ENCODE measurements at places on chromosomes 11 and 22.

DNA sequence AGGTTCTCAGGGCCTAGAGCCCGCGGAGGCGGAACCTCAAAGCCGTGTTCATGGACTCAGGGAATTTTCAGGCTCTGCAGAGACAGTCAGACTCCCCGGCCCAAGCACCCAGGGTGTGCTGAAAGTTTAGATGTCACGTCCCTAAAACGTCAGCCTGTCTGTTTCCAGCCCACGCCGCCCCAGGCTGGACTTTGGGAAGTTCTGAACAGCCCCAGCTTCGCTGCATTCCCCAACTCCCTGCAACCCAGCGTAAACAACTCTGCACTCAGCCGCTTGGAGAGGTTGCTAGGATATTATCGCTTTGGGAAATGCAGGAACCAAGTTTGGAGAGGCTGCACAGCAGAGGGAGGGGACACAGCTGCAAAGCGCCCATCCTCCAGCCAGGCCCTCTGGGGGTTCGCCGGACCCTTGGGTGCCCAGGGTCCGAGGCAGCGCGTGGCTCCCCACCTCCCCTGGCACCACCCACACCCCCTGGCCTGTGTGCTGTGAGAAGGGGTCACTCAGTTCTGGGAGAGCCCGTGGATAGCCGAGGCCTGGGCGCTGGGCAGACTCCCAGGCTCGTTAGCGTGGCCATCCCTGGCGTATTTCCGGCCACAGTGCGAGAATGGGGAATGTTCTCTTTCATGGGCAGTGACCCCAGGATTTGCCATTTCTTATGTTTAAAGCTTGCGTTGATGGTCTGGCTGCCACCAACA is 120.5 kb upstream of the FGF3 start:
- no peak for DNase-seq

DNA sequence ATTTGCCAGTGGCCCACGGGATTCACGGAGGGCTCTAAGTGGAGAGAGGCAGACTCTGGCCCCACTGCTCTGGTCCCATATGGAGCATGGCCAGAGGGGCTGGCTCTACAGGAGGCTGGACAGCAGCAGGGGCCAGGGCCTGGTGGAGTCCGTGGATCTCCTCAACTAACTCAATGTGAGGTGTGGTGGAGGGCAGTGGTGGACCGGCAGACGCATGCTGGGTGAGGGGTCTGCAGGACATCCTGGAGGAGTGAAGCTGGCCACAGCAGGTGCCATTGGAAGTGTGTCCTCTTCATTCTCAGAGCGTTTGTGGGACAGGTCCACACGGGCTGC is 15.6 kb downstream of the IGF2 start:
- no peak for DNase-seq

DNA sequence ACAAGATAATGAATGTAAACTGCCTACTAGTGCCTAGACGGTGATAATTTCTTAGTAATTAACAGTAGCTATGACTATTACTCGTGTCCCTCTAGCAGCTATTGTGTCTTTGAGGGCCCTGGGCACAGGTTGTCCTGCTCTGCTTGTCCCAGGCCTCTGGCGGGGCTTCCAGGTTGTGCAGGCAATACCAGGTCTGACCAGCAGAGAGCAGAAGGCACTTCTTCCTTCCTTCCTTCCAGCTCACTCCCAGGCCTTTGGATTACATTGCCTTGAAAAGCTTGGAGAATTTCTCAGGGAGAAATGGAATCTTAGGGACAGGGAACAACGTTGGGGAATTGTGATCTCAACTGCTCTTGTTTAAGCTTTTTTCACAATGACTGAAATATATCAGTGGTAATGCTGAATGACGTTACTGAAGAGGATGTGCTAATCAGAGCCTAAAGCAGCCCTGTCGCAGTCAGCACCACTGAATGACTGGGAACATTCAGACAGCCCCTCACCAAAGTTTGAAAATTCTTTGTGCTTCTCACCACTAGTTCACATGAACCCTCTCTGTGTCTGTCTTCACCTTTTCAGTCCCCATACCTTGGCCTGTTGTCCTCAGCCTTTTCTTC is 8.4 kb upstream of the CCKBR start:
- DNase-seq, result peak; percentile 69

GRCh38 chr11:102582140-102582539 is 43.0 kb downstream of the MMP20 start:
- no peak for DNase-seq

GRCh38 chr22:49306632-49307480 is 520.8 kb downstream of the BRD1 start:
- DNase-seq, result no peak

DNA sequence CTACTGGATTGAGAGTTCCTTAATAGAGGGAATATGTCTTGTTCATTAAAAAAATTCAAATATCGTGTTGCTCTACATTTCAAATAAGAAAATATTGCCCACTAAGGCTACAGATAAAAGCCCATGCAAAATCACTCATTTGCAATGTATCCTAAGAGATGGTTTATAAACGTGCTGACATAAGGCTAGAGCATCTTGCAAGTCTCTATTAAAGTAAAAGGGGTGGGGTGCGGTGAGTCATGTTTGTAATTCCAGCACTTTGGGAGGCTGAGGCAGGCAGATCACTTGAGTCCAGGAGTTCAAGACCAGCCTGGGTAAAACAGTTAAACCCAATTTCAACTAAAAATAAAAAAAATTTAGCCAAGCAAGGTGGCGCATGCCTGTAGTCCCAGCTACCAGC is 70.3 kb downstream of the PGR start:
- DNase-seq, result no peak

GRCh38 chr11:92948116-92948515 is 21.3 kb upstream of the MTNR1B start:
- DNase-seq, result no peak

DNA sequence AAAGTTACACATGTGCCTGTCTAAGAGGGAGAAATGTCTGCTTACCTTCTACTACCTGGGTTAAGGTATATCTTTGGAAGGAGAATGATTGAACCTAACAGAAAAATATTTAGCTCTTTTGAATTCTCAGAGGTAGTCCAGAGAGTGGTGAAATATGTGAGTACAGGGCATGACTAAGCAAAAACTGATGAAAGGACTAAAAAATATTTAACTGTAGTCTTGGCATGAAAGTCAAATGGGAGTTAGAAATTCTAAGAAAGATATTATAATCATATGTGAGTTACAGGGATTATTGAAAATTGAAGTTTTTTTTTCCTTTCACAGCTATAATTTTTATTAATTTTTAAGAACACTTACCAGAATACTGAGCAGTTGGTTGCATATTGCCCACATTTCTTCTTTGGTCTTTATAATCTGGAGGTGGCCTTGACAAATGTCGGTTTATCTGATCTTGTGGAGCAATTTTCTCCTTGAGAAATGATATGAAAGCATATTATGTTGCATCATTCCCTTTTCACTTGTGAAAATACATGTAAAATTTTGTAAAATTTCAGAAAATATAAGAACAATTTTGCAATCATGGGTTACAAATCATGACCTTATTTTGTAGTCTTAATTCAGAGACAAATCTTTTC is 61.4 kb upstream of the MTMR2 start:
- no peak for DNase-seq

GRCh38 chr11:33899400-33900037 is 7.6 kb upstream of the LMO2 start:
- DNase-seq, result no peak

- no peak for DNase-seq
Measured at GRCh38 chr11:73989156-73989555, 6.5 kb upstream of the UCP2 start.

- DNase-seq, result peak; percentile 60
Measured at GRCh38 chr11:62880231-62880802, 379 bp upstream of the SLC3A2 start.

DNA sequence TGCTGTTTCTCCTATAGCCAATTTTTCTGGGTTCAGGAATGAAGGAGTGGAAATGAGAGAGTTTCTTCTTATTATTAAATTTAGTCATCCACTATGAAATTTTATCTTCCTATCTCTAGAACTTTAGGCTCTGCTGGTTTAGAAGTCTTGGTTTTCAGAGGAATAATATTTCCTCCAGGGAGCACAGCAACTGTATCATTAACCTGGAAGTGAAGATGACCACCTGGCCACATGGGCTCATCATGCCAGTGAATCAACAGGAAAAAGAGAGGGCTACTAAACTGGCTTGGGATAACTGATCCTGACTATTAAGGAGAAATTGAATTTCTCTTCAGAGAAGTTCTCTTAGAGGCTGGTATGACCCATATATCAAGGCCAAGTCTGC is 44.4 kb downstream of the ADM start:
- DNase-seq, result no peak

Data from stimulated activated naive CD8-positive, alpha-beta T cell treated with anti-CD3 and anti-CD28 coated beads, Interleukin-15, Interleukin-2, amounts not matched to agents 100 U/mL and 50 U/mL, for 24 hours (primary cell).